Globus pallidus (tissue), 1 donor: ENCODE measurements at places on chromosomes 6 and 20.

DNA sequence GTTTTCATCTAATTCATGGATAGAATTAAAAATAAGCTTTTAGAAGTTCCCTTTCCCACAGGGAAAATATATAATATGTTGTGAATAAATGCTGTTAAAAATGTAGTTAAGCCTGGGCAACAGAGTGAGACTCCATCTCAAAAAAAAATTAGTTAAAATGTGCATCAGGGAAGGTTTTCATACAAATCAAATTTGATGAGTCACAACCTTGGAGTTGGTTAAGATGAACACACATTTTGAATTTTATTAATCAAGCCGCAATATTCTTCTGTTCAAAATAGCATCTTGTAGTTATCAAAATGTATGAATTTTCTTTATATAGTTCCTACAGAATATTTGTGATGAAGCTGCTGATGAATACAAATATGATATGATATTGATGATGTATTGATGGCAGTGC is 30.9 kb upstream of the SERPINB9 start:
- no peak for DNase-seq

GRCh38 chr6:51814418-51814817 is 273.0 kb downstream of the PKHD1 start:
- no peak for DNase-seq

- DNase-seq, result no peak
Observed at GRCh38 chr6:100465701-100466409, 1.1 kb upstream of the SIM1 start.

DNA sequence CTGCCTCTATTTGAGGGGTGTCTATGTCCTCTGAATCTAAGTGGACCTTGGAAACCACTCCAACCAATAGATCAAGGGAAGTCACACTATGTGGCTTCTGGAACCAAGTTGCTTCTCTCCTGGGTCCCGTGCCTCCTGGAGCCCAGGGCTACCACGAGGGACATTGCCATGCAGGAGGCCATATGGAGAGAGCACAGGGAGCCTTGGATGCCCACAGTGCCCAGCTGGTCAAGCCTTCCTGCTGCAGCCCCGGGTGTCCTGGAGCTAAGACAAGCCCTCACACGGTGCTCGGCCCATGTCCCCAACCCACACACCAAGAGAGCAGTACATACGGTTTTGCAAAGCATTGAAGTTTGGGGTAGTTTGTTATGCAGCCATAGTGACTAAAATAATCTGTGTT is 231.6 kb downstream of the SYNDIG1 start:
- DNase-seq, result no peak

DNA sequence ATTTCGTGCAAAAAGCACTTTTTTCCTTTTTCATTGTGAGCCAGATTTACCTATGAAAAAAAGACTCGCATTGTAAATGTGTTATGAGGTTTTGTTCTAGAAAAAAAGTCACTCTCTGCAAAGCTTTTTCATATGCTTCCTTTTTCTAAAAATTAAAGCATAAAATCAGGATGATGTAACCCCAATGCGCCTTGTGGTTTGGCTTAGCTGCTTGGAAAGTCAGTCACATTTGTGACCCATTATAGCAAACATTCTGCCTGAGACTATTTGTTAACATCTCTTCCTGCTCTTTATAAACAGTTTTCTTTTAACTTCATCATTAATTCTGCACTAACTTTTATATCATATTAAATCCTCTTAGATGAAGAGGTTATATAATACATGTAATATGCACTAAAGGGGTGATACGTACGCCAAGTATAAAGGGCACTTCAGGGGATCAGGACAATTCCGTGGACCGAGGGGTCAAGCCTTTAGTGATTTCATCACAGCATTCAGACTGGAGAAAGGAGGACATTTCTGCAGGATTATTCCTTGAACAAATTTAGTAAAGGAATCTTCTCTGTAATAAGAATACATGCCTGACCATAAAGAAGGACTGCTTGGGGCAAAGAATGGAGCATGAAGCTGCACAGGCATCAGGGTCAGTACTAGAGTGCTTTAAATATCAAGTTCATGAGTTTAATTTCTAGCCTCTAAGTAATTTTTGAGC is 48.1 kb upstream of the SMLR1 start:
- DNase-seq, result no peak

DNA sequence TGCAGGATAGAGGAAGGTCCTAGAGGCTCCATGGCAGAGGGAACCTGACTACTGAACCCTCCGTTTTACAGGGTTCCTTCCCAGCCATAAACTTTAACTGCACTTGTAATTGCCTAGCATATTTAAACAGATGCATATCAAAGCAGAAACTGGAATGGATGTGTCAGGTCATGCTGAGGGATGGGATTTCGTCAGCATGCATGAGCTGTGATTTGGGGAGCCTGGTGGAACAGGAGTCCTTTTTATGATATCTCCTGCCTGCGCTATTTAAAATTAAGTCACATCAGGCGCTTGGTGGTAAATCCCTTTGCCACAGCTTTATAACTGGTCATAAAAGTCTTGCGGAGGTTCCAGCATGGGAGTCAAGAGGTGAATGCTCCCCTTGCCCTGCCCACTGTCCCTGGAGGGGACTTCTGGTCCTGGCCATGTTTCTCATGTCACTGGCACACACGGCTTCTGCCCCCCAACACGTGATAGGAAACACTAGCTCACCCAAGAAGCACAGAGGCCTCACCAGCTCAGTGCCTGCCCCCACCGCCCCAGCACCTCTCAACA is 26.0 kb upstream of the PCMTD2 start:
- DNase-seq, result no peak

DNA sequence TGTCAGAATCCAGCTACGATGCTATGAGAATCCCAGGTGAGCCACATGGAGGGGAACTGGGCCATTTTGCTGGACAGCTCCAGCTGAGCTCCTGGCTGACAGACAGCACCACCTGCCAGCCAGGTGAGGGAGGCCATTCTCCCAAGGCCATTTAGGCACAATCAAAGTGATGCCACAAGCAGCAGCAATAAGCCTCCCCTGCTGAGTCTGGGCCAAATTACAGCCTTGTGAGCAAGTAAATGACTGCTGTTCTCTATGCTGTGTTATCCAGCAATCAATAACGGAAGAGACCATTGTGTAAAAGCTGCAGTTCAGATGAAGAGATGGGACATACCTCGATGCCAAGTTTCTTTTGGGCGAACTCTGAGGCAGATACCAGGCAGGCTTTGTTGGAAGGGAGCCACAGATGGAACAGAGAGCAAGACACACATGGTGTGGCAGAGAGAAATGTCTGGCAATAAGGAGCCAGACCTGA is 14.0 kb upstream of the SCGN start:
- no peak for DNase-seq

- DNase-seq, result no peak
Observed at GRCh38 chr20:32909896-32910571, 51.3 kb downstream of the EFCAB8 start.

DNA sequence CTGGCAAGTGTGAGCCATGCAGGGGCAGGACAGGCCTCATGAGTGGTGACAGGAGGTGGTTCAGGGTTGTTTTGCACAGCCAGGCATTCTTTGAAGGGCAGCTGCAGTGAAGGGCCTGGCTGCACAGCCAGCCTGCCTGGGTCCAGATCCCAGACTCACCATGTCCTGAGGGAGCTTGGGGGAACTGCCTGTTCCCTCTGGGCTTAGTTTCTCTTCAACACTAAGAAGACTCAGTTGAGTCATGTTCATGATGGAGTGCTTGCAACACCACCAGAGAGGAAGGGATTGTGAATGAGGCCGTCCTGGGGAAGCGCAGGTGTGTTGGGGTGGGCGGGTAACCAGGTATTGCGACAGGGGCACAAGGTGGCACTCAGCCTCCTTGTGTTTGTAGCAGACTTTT is 102.4 kb downstream of the CDH26 start:
- DNase-seq, result no peak

GRCh38 chr6:41371992-41372831 is 36.8 kb downstream of the NCR2 start:
- DNase-seq, result no peak

DNA sequence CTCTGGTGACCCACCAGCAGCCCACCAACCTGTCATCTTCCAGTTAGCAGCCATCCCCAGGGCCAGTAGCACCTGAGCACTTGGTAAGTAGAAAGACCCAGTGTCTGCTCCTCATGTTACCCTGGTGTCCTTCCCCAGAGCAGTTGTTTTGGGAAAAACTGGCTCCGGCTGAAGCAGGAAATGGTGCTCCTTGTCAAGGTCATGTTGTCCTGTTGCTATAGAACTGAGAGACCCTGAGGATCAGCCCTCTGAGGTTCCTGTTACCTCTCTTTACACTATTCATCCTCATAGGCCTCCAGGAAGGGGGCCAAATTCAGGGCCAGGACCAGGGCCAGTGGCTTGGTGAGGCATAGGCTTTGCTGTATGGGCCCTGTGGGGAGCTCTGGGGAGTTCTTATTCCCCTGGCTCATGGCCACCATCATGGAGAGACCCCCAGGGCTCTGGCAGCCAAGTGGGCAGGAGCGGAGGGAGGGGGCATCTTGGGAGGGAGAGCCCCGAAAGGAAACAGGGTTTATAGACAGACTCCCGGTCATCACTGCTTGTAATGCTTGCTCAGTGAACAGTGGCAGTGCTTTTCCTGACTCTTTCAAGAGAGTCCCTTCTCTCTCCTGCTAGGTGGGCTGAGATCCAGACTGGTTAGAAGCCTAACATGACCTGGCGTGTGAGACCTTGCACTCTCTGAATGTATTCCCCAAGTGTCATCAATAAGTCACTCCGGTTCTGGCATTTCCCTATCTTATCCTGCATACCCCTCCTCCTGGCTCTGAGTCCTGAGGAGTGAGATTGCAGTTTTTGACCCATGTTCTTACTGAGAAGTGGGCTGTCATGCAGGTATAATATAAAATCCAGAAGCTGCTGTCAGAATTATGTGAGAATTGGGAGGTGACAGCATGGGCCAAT is 50.7 kb downstream of the PPARD start:
- no peak for DNase-seq

DNA sequence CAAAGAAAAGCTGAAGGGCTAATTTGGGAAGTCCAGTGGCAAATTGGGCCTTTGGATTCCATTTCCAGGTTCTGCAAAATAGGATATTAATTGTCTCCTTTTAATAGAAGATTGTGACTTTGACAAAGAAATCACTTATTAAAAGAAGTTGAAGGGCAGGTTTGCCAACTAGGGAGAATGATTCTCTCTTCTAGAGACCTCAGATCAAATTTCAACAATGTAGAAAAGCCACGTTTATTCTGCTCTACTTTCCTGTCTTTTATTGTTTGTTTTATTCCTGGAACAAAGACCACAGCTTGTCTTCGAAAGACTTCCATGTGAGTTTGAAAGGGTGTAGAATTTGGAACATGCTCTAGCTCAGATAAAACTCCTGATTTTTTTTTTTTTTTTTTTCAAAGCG is 65.5 kb upstream of the PRL start:
- no peak for DNase-seq

DNA sequence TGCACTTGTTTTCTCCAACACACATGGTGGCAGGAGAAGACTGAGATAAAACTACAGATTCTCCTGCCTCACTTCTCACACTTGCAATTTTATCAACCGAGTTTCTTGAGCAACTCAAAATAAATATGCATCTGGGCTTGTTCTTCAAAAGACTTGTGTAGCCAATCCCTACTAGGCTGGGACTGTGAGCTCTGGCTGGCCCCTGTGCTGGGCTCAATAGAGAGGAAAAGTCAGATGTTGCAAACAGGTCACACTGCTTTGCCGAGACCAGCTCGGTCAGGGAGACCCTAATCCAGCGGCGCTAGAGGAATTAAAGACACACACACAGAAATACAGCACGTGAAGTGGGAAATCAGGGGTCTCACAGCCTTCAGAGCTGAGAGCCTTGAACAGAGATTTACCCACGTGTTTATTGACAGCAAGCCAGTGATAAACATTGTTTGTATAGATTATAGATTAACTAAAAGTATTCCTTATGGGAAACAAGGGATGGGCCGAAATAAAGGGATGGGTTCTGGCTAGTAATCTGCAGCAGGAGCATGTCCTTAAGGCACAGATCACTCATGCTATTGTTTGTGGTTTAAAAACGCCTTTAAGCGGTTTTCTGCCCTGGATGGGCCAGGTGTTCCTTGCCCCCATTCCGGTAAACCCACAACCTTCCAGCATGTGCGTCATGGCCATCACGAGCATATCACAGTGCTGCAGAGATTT is 32.7 kb downstream of the FAM50B start:
- no peak for DNase-seq

- no peak for DNase-seq
Observed at GRCh38 chr6:35492258-35492973, 4.5 kb downstream of the TEAD3 start.

DNA sequence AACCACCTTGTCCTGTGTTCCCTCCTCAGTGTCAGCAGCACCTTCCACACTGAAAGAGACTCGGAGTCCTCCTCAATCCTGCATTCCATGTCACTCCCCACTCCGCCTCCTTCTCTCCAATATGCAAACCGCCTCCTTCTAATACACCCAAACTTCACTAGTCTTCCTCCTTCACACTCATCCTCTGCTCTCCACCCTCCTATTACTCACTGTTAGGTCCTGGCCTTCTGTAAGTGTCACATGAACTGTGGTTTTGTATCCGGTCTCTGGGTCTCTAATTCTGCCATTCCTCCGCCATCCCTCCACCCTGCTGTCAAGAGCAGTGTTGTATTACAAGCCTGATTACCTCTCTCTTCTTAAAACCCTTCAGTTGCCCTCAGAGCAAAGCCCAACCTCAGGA is 200.5 kb upstream of the CDYL start:
- DNase-seq, result no peak
